ENCODE measurements at places on chromosomes 16 and 17.

GRCh38 chr17:70636517-70637133, 467.3 kb downstream of the KCNJ2 start:
- no peaks in the 10 kb centered on the region for H3K4me1 ChIP-seq
- no peak overlapping the region for H3K4me3 ChIP-seq

- no peak for DNase-seq
- H3K36me3 ChIP-seq: peaks cover 34% of the 10 kb centered on the region
- no peak overlapping the region for H3K4me3 ChIP-seq
These were observed 2.4 kb downstream of the MBTD1 start for GRCh38 chr17:51257150-51258081.

DNA sequence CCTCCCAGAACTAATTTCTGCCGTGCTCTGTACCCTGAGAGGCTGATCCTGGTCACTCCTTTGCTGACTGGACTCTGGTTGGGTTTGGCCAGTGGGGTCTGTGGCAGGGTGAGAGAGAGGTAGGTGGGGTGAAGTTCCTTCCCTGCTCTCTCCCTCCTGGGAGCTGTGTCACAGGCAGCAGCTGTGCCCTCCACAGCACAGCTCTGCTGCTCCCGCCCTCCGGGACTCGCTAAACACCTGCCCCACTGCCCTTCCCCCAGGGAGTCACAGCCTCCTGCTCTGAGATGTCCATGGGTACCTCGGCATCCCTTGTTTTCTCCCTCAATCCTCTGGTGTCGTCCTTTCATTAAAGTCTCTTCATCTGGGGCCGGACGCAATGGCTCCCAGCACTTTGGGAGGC, 66.4 kb downstream of the SRCIN1 start:
- no peaks in the 10 kb centered on the region for H3K36me3 ChIP-seq
- H3K27me3 ChIP-seq: no peaks in the 10 kb centered on the region
- no peak overlapping the region for H3K4me3 ChIP-seq
- no peaks in the 10 kb centered on the region for H3K4me1 ChIP-seq
- H3K27ac ChIP-seq: no peak overlapping the region

DNA sequence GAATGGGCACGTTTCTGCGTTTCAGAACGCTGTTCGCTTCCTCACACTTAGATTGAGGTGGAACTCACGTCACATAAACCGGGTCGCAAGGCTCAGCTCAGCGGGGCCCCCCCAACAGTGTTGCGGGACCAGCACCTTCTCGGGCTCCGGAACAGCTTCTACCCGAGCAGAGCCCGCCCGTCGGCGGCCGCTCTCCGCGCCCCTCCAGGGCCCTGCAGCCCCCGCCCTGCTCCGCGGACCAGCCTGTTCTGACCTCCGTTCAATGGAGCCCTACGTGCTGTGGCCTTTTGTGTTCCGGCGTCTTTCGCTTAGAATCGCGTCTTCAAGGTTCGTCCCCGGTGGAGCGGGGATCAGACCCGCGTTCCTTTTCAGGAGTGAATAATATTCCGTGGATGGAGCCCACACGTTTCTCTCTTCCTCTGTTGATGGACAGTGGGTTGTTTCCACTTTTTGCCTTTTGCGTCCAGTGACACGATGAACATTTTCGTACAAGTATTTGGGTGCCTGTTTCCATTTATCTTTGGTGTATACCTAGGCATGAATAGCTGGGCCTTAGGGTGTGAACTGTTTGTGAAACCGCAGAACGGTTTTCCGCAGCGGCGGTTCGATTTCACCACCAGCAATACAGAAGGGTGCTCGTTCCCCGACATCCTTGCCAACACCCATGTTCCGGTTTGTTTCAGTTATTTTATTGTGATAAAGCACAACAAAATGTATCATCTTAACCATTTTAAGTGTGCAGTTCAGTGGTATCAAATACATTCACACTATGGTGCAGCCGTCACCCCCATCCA, 2.3 kb upstream of the SLC22A31 start:
- no peak for DNase-seq
- no peaks in the 10 kb centered on the region for H3K36me3 ChIP-seq
- H3K4me3 ChIP-seq: no peak overlapping the region
- H3K4me1 ChIP-seq: peaks cover 21% of the 10 kb centered on the region

- no peaks in the 10 kb centered on the region for H3K4me1 ChIP-seq
- no peak overlapping the region for H3K27ac ChIP-seq
- H3K36me3 ChIP-seq: no peaks in the 10 kb centered on the region
These were observed 234.2 kb upstream of the TOX3 start for GRCh38 chr16:52781005-52781630.

Data from CD14-positive monocyte (primary cell).